ENCODE measurements at places on chromosomes 4 and X.

GRCh38 chr4:182235021-182235795, 8.0 kb upstream of the TENM3 start:
- no peak for DNase-seq

- DNase-seq, result no peak
Observed at GRCh38 chr4:77959566-77960338, 97.1 kb downstream of the MRPL1 start.

- no peak for DNase-seq
Observed at GRCh38 chr4:135601351-135601750, 1399.8 kb upstream of the PABPC4L start.

- no peak for DNase-seq
Observed at GRCh38 chrX:72685810-72686456, 28.2 kb downstream of the PHKA1 start.

GRCh38 chr4:185933078-185933581, 121.1 kb upstream of the SORBS2 start:
- no peak for DNase-seq

DNA sequence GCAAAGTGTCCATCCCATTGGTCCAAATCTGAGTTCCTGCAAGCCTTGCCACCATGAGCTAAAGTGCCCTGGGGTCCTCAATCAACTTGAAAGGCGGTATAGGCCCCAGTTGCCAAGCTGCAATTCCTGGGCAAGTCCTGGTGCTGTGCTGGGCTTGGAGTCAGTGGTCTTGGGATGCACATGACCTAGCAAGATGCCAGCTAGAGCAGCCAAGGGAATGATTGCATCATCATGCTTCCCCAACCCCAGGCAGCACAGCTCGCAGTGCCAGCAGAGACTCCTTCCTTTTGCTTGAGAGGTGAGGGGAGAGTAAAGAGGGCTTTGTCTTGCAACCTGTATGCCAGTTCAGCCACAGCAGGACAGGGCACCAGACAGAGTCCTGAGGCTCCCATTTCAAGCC, 50.5 kb downstream of the KCNIP4 start:
- no peak for DNase-seq

GRCh38 chrX:112636288-112636687, 43.5 kb downstream of the LHFPL1 start:
- no peak for DNase-seq

GRCh38 chr4:45036677-45037076, 310.3 kb upstream of the GNPDA2 start:
- DNase-seq, result no peak
